ENCODE measurements at places on chromosomes 7 and 10.

- no peak for DNase-seq
Observed at GRCh38 chr10:62001898-62002297, 100.4 kb downstream of the ARID5B start.

DNA sequence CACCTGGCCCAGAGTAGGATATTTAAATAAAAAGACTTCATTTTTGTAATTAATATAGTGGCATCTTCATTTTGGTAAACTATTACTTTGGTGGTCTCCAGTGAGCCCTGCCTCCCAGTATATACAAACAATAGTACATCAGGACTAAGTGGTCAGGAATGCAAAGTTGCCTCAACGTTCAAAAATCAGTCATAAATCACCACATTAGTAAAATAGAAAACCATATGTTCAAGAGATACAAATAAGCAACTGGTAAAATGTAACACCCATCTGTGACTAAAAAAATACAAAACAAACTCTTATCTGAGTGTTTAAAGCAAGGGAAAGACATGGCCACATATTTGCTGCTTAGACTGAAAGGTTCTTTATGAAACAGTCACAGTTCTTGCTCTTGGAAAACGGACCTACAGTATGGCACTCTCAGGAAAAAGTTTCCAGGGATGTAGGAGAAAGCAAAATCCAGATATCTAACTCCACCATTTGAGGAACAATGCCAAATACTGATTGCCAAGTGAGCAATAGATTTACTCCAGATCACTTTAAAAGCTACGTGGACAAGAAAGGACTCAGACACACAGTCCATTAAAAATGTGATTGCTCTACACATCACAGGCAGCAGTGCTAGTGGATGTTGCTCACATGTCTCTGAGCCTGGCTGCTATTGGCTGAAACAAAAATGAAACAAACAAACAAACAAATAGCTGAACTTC, 15.1 kb upstream of the RHOBTB1 start:
- DNase-seq = no peak

- DNase-seq = no peak
Observed at GRCh38 chr7:70655694-70656093, 476.2 kb upstream of the GALNT17 start.

GRCh38 chr10:61733358-61733940, 70.7 kb downstream of the CABCOCO1 start:
- no peak for DNase-seq

All from urinary bladder (tissue), 4 donors.